Stimulated activated CD8-positive, alpha-beta memory T cell treated with anti-CD3 and anti-CD28 coated beads, Interleukin-7, amount 100 ng/mL, for 1 hour (primary cell): ENCODE measurements at places on chromosomes 2 and 18.

DNA sequence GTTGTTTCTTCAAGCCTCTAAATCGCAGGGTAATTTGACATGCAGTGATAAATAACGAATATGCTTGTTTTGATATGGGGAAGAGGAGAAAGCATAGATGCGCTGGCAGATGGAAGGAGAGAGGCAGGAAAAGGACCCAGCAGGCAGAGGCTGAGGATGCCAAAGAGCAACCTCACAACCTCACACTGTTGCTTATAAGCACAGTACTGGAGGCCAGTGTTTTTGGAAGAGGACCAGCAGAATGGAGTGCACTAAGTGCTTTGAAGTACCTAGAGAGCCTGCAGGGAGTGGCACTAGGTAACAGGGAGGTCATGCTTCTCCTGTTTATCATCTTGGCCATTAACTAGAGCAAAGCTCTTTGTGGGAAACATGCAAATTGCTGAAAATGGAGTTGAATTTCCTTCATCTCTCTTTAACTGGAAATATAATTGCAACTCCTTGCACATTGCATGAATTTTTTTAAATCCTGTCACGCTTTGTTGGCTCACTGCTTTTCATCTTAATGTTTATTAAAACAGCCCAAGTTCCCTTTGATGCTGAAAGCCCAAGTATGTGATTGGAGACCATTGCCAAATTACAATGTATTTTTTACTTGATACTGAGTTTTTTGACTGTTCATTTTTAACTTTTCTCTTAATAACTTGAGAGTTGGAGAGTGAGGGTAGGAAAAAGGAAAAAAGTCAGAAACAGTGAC lies 236.4 kb downstream of the LRRTM1 start:
- no peak for DNase-seq

GRCh38 chr2:232306741-232307305 lies 71.7 kb upstream of the ALPP start:
- no peak for DNase-seq

GRCh38 chr18:70377317-70377799 lies 88.5 kb downstream of the SOCS6 start:
- DNase-seq = no peak

DNA sequence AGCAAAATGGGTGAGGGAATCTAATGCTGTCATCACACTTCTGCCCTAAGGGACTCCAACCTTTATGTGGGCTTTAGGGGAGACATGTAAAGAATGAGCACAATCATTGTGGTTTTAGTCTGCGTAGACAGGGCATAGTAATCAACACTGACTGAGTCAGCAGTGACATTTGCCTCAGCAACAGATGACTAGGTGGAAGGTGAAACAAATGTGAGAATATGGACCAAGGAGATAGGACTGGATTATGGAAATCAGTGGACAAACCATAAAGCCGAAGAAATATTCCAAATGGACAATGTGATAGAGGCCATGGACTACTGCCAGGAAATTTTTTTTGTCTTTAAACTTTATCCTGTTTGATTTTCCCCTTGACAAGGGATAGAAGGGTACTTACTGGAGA lies 83.9 kb downstream of the PDK1 start:
- no peak for DNase-seq

- no peak for DNase-seq
Observed at GRCh38 chr18:8787794-8788193, 82.4 kb downstream of the MTCL1 start.

DNA sequence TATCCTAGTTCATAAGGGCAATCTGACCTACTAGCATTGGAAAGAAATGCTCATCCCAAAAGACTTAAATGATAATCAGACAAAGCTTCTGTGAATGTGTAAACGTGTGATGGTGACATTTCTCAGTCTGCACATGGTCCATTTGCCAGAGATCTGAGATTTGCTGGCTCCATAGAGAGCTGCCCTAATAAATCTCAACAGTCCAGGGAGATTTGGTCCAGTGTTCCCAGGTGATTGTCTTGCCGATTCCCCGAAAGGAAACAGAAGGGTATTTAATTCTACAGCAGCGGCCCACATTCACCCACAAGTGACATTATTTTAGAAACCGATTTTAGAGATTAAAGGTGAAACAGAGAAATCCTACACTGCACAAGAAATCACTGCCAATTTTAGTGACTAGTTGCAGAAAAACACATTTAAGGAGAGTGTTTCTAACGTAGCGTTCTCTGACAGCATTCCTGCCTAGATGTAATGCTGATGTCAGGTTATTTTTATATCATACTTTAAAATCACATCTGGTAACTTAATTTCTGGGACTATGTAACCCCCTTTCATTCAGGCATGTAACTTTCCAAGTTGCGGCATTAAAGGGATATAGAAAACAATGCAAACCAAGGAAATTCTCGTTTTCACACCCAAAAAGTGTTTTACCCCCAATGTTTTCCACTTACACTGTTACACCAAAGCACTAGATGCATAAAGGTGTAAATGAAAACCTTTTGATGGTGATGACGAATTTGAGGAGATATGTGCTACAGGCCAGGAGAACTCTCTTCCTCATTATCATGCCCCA lies 231.9 kb upstream of the FN1 start:
- no peak for DNase-seq

GRCh38 chr2:118903551-118904479 lies 38.2 kb upstream of the MARCO start:
- no peak for DNase-seq

GRCh38 chr2:73916666-73917065 lies 10.0 kb upstream of the DGUOK start:
- no peak for DNase-seq

- DNase-seq = no peak
Observed at GRCh38 chr2:201821080-201821479, 14.7 kb downstream of the CDK15 start.

GRCh38 chr2:458425-458815 lies 170.5 kb upstream of the ALKAL2 start:
- no peak for DNase-seq

- DNase-seq = no peak
Observed at GRCh38 chr2:193891023-193891422, 1696.3 kb upstream of the TMEFF2 start.

GRCh38 chr2:240586919-240587800 lies 626 bp downstream of the CAPN10 start:
- peak; percentile 27 for DNase-seq

DNA sequence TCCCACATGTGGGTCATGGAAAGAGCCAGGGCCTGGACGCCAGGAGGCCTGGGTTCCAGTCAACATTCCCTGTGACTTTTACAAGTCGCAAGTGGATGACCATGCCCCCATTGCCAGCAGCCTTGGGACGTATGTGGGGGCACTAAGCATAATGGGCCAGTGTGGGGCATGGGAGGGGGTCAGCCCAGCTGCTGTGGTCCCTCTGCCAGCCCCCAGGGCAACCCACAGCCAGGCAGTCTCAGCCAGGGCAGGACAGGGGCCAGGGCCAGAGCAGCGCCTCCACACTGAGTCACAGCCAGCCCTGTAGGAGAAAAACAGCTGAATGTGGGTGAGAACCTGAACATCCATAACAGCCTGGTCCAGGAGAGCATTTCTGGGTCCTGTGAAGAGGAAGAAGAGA lies 173.2 kb downstream of the GFPT1 start:
- DNase-seq = no peak

- no peak for DNase-seq
Observed at GRCh38 chr2:64459575-64459974, 5.6 kb downstream of the LGALSL start.

DNA sequence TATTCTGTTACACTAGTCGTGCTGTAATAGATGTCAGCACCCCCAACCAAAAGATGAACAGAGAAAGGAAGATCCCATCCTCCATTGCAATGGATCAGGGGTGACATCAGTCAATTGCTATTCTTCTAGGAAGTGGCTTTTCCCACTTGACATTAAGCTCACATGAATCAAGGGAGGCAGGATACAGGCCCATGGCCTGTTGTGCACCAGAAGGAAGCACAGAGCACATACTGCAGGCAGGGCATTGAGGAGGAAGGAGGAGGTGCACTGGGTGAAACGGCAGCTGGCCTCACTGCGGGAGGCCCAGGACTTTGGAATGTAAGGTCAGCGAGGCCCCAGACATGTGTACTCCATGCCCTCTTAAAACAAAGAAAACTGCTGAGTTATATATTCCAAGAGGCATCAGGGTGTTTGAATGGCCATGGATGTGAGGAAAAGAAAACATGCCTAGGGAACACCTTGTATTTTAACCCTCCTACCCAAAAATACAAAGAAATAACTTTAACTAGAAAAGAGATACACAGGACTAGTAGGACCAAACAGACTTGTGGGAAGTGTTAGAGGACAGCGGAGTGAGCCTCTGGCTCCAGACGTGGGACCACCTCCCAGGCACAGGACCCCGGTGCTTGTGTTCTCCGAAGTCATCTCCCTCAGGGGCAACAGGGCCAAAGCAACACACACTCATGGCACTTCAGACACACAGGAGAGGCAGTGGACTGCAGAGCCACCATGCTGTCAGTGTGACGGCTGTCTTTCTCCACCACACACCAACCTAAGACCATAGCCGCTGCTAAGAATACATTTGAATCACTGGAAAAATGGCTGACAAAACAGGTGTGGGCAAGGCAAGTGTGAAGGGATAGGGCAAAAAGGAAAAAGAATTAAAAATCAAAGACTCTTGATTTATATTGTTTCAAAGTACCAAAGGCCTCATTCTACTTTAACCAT lies 51.4 kb upstream of the RIOK3 start:
- no peak for DNase-seq

DNA sequence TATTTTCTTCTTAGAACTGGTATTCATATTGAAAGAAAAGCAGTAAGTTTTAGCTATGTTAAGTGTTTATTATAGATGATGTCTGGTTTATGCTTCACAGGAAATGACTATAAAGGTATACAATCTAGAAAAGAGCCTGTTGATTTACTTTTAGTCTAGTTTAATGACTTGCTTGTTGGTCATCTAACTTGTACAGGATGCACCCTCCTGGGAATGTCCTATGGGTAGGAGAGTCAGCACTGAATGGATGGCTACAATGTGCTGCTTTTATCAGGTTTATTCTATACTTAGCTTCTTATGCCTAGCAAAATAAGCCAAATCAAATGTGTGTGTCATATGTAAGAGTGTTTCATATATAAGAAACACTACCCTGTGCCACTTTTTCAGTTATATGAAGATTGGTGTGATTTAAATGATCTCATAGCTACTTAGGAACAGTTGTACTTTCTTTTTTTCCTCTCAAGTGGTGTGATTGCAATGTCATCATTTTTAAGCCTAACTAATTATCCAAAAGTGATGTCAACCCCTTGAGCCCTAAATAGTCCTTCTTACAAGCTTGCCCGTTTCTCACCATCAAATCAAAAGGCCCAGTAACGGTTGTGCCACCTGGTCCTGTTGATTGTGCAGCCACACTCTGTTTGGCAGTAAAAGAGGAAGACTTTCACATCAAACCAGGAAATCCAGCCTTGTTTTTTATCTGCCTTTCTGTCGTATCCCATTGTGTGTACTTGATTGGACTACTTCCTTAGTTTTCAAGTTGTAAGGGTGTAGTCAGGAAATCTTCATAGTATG lies 176.0 kb downstream of the DIS3L2 start:
- DNase-seq = no peak

GRCh38 chr2:231666171-231667095 lies 41.9 kb upstream of the PTMA start:
- no peak for DNase-seq

- DNase-seq = no peak
Observed at GRCh38 chr2:221958224-221958623, 340.6 kb downstream of the PAX3 start.

DNA sequence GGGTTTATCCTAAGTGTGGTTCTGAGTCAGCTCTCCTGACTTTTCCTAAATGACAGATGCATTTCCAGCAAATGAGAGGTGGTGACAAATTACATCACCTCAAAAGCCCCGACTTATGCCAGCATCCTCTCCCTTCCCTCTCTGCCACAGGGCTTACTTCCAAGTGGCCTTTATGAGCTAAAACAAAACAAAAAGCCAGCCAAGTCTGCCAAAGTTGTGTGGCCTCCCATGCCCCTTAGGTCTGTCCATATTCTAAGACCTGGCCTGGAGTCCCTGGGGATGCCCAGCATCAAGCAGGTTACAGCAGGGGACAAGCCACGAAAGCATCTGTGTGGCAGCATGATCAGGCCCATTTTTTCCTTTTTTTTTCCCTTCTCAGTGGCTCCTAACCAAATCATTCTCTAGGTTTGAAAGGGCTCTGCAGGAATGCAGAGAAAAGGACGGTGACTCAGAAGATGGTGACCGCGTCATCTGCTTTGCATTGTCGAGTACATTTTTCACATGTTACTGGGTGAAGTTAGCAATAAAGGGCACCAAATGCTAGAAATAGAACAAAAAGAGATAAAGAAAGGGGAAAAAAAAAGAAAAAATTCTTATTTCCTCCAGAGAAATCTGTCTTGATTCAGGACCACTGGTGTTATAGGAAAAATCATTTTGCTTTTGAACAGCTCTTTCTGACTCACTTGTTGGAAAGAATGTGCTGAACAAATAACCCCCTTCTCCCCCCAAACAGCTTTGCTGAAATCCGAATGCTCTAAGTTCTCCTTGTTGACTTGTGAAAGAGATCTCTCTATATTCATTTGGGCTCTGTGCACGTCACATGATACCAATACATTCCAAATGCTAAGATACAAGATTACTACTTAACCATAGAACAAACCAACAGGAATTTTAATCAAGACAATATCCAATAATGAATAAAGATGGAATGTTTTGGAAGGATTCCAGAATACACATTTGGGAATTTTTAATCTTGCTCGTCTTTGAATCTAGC lies 178.7 kb downstream of the EN1 start:
- DNase-seq = no peak

GRCh38 chr2:66433945-66434678 lies 813 bp upstream of the MEIS1 start:
- no peak for DNase-seq

DNA sequence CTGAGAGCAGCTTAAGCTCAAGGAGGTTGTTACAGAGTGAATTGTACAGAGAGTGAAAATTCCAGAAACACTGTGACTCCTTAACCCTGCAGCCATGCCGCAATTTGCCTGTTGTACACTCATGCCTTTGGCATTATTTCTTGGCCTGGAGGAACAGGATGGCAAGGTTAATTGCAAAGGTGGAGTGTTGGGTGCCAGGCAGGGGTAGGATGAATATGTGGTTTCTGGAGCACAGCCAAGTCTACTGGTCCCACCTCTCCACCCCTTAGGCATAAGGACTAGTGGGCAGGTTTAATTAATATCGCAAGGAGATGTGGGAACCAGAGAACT lies 250.2 kb downstream of the LRRTM1 start:
- no peak for DNase-seq

- no peak for DNase-seq
Observed at GRCh38 chr2:174827371-174828369, 63.4 kb upstream of the CHRNA1 start.

DNA sequence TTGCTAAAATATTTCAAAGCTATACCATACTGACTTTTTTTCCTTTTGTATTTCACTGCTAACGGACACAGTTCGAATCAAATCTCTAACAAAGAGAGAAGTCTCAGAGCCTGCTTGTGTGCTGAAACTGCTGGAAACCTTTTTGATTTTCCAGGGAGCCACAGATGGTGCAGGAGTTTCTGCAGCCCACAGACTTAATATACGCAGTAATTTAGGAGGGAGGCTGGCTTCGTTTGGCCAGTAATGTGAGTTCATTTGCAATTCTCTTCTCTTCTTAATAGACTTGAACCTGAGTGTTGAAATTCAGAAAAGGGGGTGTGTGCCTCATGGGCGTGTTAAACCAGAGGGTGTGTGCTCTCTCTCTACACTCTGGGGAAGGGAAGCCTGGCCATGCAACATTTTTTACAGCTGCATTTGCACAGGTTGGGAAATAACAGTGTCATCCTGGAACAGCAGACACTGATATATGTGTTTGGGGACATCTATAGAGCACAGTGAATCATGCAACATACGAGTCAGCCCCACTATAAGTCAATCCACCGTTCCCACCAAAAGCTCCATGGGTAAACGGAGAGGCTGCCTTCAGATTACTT lies 333.0 kb downstream of the CLIP4 start:
- no peak for DNase-seq
